ENCODE measurements at places on chromosomes 2 and 18. TPM values are rescaled to one million over a fixed set of nuclear protein-coding genes. Genes with fewer than 3 reads are reported as not detected.

Gene SERPINB12
- total RNA-seq = not detected

Gene CTAGE1
- not detected for total RNA-seq

Gene PIEZO2
- not detected for total RNA-seq

Gene LYPD6
- not detected for total RNA-seq

Gene XIRP2
- total RNA-seq = not detected

Gene SLC5A7
- total RNA-seq = not detected

Gene TFCP2L1
- total RNA-seq = not detected

Gene NLRC4
- total RNA-seq = 0.12 TPM

Gene CABYR
- 1.2 TPM for total RNA-seq

Gene CYTIP
- total RNA-seq = 484 TPM

Gene NCL
- total RNA-seq = 642 TPM

Gene GPBAR1
- total RNA-seq = 1.8 TPM

Gene POTEC
- total RNA-seq = not detected

Gene CCDC102B
- total RNA-seq = 2.5 TPM

Gene COL5A2
- total RNA-seq = 0.41 TPM

Gene GRP
- total RNA-seq = not detected

Gene CTDSP1
- 146 TPM for total RNA-seq

Gene FOXI3
- not detected for total RNA-seq

Gene REG3G
- not detected for total RNA-seq

Gene BBS5
- 2.2 TPM for total RNA-seq

Gene CHRND
- total RNA-seq = not detected

Gene CENPA
- total RNA-seq = 27.7 TPM

Gene ZAP70
- total RNA-seq = 346 TPM

Gene GPR39
- not detected for total RNA-seq

Gene TSPYL6
- not detected for total RNA-seq

Gene REG3A
- not detected for total RNA-seq

Gene SLC39A6
- total RNA-seq = 28.5 TPM

Gene ASXL3
- not detected for total RNA-seq

Gene EPB41L5
- 1.8 TPM for total RNA-seq

Gene ZNF521
- total RNA-seq = not detected

Gene DCDC2C
- total RNA-seq = not detected

Gene UGT1A10
- not detected for total RNA-seq

Gene ACADL
- total RNA-seq = not detected

Gene NMUR1
- total RNA-seq = 1.4 TPM

Data from T-helper 1 cell treated with Interleukin-12 subunit alpha and Interleukin-12 subunit beta and Interleukin-4 antibody, amounts not matched to agents 30 ng/mL and 1 ng/mL, for 36 hours (primary cell).